ENCODE measurements at places on chromosomes 1 and 21.
A peak's percentile ranks its signal among the peaks of the same experiment; 100 is the strongest.

GRCh38 chr1:173444757-173445156, 32.4 kb upstream of the PRDX6 start:
- DNase-seq = no peak

- DNase-seq = peak; percentile 42
These were observed 262.0 kb downstream of the TNR start for GRCh38 chr1:175481126-175482070.

GRCh38 chr1:180211860-180212229, 18.2 kb upstream of the LHX4 start:
- no peak for DNase-seq

- DNase-seq = no peak
These were observed 3.8 kb downstream of the LRRC8B start for GRCh38 chr1:89528382-89528780.

- no peak for DNase-seq
These were observed 37.9 kb downstream of the CXADR start for GRCh38 chr21:17550671-17551308.

- DNase-seq = no peak
These were observed 8.2 kb downstream of the RBM15 start for GRCh38 chr1:110347182-110347893.

DNA sequence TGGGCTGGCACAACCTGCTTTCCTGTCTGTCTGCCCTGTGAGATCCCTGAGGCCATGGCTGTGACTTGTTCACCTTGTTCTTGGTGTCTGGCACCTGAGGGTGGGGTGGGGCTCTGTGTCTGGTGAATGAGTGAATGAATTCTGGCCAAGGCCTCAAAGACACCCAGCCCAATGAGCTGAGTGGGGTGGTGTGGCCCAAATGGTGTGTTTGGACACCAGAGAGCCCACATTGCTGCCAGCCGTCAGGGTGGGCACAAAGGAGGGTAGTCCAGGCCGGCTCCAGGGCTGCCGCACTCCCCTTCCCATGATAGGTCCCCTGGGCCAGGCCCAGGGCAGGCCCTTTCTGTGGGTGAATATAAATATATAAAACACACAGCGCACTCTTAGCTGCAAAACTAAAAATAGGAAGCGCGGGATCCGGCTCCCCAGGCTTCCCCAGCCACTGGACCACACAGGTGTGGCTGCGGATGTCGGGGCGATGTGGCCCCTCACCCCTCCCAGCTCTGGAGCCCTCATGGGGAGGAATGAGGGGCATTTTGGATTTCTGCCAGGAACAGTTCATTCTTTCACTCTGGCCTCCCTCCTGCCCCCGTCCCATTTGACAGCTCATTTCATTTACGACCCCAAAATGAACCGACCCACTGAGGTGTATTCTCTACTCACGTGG, 33.3 kb downstream of the RUNX3 start:
- no peak for DNase-seq

GRCh38 chr1:232226197-232226712, 403.7 kb downstream of the SIPA1L2 start:
- no peak for DNase-seq

DNA sequence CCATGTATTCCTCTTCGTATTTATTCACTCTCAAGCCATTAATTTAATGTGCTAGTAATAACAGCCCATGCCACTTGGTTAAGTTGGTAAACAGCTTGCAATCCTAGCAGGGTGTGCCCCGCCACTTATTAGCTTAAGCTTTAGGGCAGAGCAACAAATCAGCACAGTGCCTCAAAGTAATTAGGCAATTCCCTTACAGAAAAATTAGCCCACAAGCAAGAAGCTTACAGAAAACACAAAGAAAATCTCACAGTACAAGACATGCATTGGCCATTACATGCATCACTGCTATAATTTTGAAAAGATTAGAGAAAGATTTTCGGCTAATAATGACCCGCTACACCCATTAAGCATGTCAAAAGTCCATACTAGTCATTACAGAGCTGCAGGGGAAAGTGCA, 47.6 kb downstream of the TGFB2 start:
- DNase-seq = no peak

DNA sequence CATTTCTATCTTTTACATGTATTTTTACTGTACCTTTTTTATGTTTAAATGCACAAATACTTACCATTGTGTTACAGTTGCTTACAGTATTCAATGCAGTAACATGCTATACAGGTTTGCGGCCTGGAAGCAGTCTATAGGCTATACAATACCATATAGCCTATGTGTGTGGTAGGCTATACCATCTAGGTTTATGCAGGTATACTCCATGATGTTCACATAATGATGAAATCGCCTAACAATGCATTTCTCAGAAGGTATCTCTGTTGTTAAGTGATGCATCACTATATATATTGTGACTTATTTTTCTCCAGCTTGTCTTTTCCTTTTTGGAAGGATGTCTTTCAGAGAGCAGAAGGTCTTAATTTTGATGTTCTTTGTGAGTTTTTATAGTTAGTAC, 103.5 kb downstream of the MAST2 start:
- DNase-seq = no peak

GRCh38 chr1:21165646-21166045, 11.1 kb downstream of the EIF4G3 start:
- no peak for DNase-seq

- no peak for DNase-seq
These were observed 62.1 kb downstream of the MATN1 start for GRCh38 chr1:30661311-30661710.

- DNase-seq = peak; percentile 74
These were observed 4.0 kb downstream of the HAO2 start for GRCh38 chr1:119372503-119373086.

DNA sequence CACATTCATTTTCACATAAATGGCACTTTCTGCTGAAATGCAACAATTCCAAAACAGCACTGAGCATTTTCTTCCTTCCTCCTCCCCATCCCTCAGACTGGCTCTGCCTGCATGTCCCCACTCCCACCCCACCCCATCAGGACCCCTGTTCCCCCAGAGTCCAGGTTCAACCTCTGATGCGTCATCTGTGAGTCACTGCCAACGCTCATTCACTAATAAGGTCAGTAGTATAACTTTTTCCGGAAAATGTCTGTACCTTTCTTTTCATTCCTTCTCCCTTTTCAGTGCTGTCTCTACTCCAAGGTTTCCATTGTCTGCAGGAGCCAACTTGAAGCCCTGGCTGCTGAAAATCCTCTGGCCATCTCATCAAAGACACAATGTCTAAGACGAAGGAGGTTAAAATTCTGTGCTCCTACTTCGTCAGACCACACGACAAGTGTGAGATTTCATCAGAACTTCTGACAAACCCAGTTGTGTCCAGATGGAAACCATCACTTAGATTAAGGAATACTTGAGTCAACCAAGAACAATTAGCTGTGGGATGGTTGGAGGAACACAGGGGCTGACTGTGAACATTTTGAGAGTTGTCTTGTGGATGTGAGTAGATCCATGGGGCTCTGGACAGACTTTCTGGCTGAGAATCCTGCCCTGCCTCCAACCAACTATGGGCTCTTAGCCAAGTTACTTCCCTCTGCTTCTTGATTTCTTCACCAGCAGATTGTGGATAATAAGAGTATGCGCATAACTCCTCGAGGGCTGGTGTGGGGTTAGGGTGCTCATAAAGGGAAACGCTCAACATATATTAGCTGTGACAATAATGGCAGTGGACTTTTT, 35.6 kb upstream of the UTS2 start:
- no peak for DNase-seq

GRCh38 chr1:72182859-72183258, 99.5 kb downstream of the NEGR1 start:
- DNase-seq = no peak

DNA sequence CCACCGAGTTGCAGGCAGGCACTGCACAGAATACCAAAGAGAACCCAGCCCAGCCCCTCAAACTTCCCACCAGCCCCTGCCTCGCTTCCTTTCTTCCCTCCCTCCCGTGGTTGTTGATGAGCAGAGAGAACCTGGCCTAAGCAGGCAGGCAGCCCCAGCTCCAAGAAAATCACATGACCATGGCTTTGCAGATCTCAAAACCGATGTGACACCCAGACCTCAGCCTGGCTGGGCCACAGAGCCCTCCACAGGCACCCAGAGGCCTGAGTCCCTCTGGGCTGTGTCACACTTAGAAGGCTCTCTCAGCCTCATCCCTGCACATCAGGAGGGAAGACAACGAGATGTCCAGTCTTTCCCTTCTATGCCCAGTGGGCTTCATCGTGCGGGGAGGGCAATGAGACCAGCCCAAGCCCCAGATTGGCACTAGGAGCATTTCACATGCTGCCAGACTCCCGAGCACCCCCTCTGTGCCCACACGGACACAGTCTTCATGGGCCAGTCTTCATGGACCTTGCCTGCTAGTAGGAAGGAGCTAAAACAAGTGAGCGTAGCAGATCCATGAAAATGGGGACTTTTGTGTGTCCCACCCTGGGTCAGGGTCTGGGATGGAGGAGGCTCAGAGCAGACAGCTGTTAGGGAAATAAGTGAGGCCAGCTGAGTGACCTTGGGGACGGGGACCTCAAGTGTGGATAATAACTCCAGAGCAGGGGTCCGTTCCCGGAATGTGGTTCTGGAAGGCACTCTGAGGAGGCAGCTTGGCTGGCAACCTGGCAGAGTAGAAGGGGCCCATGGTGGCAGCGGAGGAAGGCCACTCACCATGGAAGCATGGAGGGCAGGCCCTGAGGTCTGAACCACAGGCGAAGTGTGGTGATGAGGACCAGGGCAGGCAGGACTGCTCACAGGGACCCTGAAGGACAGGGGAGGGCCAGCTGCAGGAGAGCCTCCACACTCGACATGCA, 204.4 kb upstream of the VAMP3 start:
- no peak for DNase-seq

- peak; percentile 21 for DNase-seq
These were observed 8.1 kb upstream of the XPR1 start for GRCh38 chr1:180623579-180624347.

DNA sequence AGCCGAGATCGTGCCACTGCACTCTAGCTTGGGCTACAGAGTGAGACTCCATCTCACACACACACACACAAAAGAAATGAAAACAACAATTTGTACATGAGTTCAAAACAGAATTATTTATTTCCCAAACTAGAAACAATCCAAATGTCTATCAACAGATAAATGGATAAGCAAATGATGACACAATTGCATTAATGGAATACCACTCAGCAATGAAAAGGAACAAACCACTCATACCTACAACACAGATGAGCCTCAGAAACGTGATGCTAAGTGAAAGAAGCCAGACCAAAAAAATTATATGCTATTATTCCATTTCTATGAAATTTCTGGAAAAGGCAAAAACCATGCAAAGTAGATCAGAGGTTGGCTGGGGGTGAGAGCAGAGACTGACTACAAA, 2.0 kb upstream of the PGD start:
- no peak for DNase-seq

DNA sequence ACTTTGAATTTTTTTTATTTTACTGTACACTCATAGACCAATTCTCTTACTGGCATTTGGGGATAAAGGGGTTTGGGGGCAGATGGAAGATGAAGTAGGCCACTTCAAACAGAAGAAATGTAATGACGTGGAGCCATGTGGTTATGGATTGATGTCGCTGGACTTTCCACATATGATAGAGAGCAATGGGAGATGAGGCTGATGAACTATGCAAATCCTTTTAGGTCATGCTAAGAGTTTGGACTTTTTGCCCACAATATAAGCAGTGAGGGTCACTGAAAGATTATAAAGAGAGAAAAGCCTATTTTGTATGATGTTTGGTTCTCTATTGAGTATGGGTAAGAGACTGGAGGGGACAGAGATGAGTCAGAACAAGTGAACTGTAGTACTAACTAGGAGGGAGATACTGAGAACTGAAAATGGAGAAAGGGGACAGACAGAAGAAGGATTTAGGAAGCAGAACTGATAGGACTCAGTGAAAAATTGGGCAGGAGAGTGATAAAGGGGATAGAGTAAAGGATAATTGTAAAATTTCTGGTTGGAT, 9.2 kb downstream of the C1orf21 start:
- no peak for DNase-seq

DNA sequence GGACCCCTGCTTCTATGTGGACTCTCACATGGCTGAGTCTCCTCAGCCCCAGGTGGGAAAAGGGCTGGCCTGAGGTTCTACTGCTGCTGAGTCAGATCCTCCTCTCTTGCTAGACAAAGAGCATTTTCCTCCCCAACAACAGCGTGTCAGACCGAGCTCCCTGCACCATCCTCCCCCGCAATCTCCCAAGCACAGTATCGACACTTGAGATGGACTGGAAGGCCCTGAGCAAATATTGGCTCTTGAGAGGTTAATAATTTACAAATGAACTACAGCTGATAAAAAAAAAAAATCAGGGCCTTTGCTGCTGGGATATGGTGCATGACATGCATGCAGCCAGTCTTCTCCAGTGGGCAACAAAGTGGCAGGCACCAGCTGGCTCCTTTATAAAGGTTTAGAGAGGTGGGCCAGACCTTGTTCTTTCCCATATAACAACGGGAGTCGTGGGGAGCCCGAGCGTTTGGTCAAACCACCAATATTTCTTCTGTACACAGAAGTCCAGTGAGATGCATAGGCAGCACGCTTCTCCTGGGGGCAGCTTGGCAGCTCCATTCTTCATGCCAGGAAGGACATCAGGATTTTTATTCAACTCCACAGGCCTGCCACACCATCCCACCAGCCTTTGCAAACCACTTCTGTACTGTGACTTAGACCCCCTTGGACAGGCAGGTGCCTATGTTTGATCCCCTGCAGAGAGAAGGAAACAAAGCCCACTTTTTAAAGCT, 55.4 kb upstream of the CAMK1G start:
- DNase-seq = no peak

DNA sequence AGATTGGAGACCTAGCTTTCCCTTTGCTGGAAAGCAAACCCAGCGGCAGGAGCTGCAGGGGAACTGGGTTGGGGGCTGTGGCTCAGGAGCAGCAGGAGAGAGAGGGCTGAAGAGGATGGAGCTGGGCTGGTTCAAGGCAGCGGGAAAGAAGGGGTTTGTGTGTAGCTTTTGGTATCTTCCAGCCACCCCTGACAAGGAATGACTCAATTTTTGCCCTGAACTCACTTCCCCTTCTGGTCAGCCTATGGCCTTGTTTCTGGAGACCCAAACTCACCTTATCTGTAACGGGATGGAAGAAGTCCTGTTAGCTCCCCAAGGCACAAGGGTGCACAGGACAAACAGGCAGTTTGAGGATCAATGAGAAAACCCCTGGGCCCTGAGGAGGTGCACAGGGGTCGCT, 13.1 kb downstream of the C1orf115 start:
- DNase-seq = no peak

DNA sequence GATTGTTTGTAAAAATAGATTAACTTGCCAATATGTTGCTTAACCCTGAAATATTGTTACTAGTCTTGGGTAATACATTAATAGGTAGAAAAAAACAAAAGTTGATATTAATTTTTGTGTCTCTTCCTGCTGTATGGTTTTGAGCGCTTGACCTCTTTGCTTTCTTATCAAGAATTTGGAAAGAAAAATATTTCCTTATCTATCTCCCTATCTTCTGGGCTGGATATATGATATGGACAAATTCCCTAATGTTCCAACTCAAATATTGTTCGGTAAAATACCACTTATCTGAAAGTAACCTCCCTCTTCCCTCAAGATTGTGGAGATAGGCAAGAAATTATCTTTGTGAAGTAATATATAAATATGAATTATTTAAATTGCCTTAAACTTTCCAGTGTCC, 57.3 kb downstream of the ADGRL4 start:
- no peak for DNase-seq

DNA sequence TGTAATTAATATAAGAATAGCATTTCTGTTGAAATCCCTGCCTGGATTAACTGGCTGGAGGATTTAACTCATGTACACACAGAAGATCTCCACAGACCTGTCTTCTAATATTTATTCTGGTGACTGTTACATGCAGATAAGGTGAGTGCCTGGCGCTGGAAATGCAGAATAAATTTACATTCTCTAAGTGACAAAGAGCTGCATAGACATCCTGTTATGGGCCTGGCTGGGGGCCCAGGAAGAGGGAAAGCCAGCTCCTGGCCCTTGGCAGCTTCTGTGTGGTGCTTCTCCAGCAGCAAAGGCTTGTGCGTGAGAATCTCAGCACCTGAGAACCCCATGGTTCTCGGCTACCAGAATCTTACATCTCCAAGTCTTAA, 446.6 kb downstream of the PTPRU start:
- DNase-seq = no peak
